Mesothelial cell of epicardium (in vitro differentiated cells): ENCODE measurements at places on chromosomes 2 and 18. TPM values are rescaled to one million over a fixed set of nuclear protein-coding genes. Genes with fewer than 3 reads are reported as not detected.

- no peak for DNase-seq
Measured at GRCh38 chr2:241359481-241360045, 3.5 kb downstream of the FARP2 start.

The FIGLA gene
- not detected in 3 replicates for total RNA-seq

GRCh38 chr2:112150447-112150846, 12.3 kb downstream of the FBLN7 start:
- no peak for DNase-seq

DNA sequence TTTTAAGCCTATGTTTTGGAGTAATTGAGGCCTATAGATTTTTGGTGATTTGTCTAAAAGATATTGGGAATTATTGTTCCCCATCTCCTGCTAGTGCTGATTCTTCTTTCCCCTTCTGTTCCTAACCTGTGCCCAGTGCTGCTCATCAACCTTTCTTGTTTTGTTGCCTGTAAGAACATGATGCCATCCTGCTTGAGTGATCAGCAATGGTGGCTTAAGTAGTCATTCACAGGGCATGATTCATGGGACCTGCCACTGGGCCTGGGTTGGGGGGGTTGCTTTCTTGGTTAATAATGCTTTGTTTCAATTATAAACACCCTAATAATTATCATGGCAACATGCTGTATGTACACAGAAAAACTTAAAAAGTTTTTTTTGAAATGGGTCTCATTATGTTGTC, 562.9 kb upstream of the SETBP1 start:
- no peak for DNase-seq

DNA sequence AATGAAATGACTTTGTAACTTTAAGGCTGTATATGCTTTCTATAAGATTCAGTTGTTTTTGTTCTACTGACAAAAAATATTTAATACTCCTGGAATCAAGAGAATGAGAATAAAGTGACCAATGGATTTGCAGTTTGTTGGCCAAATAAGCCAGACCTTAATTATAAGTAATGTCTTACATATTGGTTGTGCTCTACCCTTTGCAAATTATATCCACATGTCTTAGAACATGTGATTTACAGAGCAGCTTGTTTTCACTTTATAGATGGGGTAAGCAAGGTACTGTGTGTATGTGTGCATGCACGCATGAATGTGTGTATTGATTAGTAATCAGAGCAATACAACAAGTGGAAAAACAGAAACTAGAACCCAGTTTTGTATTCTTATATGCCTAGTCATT, 59.1 kb downstream of the RMDN2 start:
- no peak for DNase-seq

DNA sequence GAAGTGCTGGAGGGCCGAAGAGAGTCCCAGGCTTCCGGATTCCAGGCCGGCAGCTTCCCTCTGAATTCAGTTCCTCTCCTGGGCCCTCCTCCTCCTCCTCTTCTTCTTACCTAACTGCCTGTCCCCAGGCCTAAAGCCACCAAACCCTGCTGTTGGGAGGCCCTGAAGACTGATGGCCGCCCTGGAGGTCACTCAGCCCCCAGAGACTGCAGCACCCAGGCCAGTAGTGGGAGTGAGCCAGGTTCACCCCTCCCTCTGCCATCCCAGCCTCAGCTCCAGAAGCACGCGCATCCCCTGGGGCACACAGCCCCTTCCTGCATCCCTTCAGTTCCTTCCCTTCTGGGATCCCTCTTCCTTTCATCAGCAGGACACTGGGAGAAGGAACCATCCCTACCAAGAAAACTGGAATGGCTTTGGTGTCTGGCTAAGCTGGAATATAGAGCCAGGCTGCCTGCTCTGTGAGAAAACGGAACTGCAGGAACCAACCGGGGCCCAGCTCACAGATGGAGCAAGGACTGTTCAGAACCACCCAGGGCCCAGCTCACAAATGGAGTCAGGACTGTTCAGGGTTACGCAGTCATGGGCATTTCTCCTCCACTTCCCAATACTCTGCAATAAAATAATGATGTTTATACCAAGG, 127.4 kb downstream of the NDUFA10 start:
- no peak for DNase-seq

DNA sequence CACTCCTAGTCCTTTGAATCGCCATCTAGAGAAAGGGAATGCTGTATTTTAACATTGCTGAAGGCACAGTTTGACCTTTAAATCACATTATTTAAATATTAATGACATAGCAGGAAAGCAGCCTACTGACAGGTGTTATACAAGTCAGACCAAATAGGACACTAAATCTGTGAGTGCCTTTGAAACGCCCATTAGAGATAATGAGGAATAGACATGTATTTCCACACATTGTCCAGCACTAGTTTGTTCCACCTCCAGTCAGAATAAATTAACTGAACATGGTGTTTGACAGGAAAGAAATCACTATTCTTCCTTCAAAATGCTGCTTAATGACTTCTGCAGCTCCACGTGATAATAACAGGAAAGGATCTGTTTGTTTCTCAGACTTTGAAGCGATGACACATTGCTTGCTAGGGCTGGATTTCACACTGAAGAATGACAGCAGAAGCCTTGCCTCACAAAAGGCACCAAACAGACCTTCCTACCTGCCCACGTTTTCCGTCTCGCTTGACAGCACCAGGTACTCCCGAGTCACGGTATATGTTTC, 90.5 kb upstream of the DDX18 start:
- no peak for DNase-seq
